ENCODE measurements at places on chromosomes 5 and 9.
A peak's percentile ranks its signal among the peaks of the same experiment; 100 is the strongest.

DNA sequence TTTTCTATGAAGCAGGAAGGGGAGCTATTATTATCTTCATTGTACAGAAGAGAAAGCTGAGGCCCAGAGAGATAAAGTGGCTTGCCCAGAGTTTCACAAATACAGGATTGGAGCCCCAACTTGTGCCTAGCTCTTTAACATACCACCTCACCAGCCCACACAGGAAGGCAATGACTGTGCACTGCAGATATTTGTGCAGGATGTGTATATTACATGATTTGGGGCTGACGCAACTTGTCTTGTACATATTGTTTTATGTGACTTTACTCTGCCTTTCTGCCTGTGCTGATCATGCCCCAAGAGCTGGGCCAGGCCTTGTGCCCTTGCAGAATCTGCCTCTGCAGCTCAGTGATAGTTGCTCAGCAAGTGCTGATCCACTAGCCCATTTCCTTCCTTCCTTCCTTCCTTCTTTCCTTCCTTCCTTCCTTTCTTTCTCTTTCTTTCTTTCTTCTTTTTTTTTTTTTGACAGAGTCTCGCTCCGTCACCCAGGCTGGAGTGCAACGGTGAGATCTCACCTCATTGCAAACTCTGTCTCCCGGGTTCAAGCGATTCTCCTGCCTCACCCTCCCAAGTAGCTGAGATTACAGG is 106.6 kb upstream of the TBCA start:
- no peak for DNase-seq

GRCh38 chr9:16004613-16005012 is 451.8 kb downstream of the CCDC171 start:
- DNase-seq = no peak

- peak; percentile 37 for DNase-seq
Measured at GRCh38 chr5:172364773-172365172, 81.2 kb upstream of the UBTD2 start.

GRCh38 chr5:138492560-138493045 is 27.3 kb downstream of the EGR1 start:
- no peak for DNase-seq

DNA sequence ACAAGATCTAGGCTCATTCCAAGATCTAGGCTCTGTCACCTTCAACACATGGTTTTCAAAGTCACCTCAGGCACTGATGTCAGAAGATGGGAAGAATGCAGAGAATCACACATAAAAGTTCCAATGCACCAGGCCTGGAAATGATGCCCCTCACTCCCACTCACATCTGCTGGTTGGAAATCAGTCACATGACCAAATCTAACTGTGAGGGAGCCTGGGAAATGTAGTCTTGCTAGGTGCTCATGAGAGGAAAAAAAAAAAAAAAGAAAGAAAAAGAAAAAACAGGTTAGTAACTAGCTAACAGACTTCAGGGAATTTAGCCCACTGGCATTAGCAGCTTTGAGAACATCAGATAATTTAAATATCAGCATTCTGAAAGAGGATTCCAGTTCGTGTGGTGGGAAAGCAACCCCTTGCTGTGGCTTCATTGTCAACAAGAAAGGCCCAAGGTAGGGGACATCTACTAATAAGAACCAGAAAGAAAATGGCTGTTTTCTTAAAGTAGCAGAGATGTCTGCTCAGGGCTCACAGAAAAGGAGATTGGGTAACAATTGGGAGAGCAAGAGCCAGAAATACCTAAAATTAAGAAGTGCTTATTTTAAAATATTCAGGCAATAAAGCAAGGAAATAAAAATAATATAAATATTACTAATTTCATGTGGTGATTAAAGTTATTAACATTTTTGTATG is 614.3 kb downstream of the ACTL7B start:
- DNase-seq = no peak

GRCh38 chr5:65867542-65868195 is 58.7 kb upstream of the ERBIN start:
- DNase-seq = no peak

Measured in caudate nucleus (tissue), 63 donors.